ENCODE measurements at places on chromosomes 6 and 20. TPM values are rescaled to one million over a fixed set of nuclear protein-coding genes. Genes with fewer than 3 reads are reported as not detected.

- DNase-seq: no peak
- no peaks in the 10 kb centered on the region for H3K27me3 ChIP-seq
- H3K4me1 ChIP-seq: no peaks in the 10 kb centered on the region
- no peaks in the 10 kb centered on the region for H3K36me3 ChIP-seq
- no peak overlapping the region for H3K4me3 ChIP-seq
These were observed 226.6 kb downstream of the COL12A1 start for GRCh38 chr6:74979065-74979766.

DNA sequence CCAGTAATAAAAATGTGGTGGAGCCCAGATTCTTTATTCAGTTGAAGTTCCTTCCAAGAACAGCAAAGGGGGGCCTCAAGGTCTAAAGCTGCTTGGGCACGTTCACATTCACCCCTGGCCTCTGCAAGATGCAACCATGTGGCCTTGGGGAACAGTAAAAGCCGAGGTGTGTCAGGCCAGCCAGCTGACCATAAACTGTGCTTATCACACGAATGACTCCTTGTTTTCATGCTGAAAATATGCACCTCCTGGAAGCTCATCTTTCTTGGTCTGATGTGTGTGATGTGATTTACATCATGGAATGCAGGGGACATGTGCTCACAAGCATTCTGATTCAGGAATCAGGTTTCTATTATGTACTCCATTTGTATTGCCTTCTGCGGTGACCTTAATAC lies 211.6 kb upstream of the MARCKS start:
- H3K4me1 ChIP-seq: no peaks in the 10 kb centered on the region
- no peaks in the 10 kb centered on the region for H3K36me3 ChIP-seq
- H3K27me3 ChIP-seq: no peaks in the 10 kb centered on the region
- no peak overlapping the region for H3K27ac ChIP-seq
- no peak overlapping the region for H3K4me3 ChIP-seq

DNA sequence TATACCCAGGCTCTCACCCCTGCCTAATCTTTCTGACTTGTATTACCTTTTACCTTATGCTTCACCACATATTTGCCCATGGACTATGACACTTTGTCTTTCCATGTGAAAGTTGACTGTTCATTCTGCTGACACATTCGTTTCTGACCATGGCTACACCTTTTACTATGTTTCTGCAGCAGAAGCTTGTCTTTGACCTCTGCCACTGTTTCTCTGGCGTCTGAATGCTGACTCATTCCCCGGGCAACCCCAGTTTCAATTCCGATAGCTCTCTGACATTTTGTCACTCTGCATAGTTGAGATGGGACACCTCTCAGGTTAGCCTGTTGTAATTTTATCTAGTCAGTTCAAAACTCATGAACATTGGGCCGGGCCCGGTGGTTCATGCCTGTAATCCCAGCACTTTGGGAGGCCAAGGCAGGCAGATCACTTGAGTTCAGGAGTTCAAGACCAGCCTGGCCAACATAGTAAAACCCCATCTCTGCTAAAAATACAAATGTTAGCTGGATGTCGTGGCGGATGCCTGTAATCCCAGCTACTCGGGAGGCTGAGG lies 50.7 kb downstream of the SLC26A8 start:
- no peak overlapping the region for H3K4me3 ChIP-seq
- H3K27me3 ChIP-seq: no peaks in the 10 kb centered on the region
- H3K36me3 ChIP-seq: no peaks in the 10 kb centered on the region
- no peaks in the 10 kb centered on the region for H3K4me1 ChIP-seq
- DNase-seq: no peak

DNA sequence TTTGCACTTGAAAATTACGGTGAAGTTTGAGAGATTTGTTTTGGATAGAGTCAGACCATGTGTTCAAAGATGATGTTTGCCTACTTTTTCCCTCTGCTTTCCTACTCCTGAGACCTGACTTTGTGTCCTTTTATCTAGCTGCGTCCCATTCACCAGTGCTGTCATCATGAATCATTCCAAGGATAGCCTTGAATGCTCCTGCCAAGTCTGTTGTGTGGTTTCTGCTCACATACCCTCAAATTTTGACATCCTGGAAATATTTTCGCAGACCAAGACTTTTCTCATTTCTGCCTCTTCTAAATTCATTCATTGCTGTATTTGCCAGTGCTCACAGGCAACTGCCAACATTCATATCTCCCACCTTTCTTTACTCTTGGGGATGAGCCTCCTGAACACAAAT lies 175.9 kb upstream of the SCGN start:
- no peaks in the 10 kb centered on the region for H3K27me3 ChIP-seq
- no peak overlapping the region for H3K4me3 ChIP-seq
- DNase-seq: no peak
- no peaks in the 10 kb centered on the region for H3K36me3 ChIP-seq

GRCh38 chr20:48455651-48456365 lies 372.0 kb downstream of the PREX1 start:
- no peaks in the 10 kb centered on the region for H3K4me1 ChIP-seq
- no peaks in the 10 kb centered on the region for H3K36me3 ChIP-seq
- no peak overlapping the region for H3K27ac ChIP-seq
- no peak for DNase-seq

GRCh38 chr6:24710519-24711303 lies 8.2 kb downstream of the C6orf62 start:
- no peaks in the 10 kb centered on the region for H3K27me3 ChIP-seq
- no peak overlapping the region for H3K27ac ChIP-seq
- H3K4me3 ChIP-seq: no peak overlapping the region

The SLC22A16 gene
- total RNA-seq: not detected

GRCh38 chr6:98657764-98658163 lies 176.6 kb upstream of the POU3F2 start:
- H3K4me3 ChIP-seq: no peak overlapping the region
- DNase-seq: no peak
- no peaks in the 10 kb centered on the region for H3K4me1 ChIP-seq
- H3K27me3 ChIP-seq: no peaks in the 10 kb centered on the region
- no peak overlapping the region for H3K27ac ChIP-seq
- H3K36me3 ChIP-seq: no peaks in the 10 kb centered on the region

GRCh38 chr6:80126657-80127345 lies 20.3 kb downstream of the BCKDHB start:
- peaks cover 17% of the 10 kb centered on the region for H3K36me3 ChIP-seq
- H3K4me1 ChIP-seq: no peaks in the 10 kb centered on the region
- no peak for DNase-seq
- H3K27ac ChIP-seq: no peak overlapping the region
- H3K27me3 ChIP-seq: no peaks in the 10 kb centered on the region

The C6orf141 gene
- total RNA-seq: 2.5 TPM

The SPDEF gene
- total RNA-seq: not detected

GRCh38 chr20:20446001-20446400 lies 78.1 kb downstream of the INSM1 start:
- no peaks in the 10 kb centered on the region for H3K36me3 ChIP-seq
- H3K4me3 ChIP-seq: no peak overlapping the region
- peaks cover 4% of the 10 kb centered on the region for H3K4me1 ChIP-seq
- H3K27ac ChIP-seq: no peak overlapping the region

The TSPYL1 gene
- total RNA-seq: 90.8 TPM

GRCh38 chr20:60132827-60133670 lies 174.8 kb downstream of the CDH26 start:
- no peak overlapping the region for H3K27ac ChIP-seq
- no peak overlapping the region for H3K4me3 ChIP-seq
- H3K27me3 ChIP-seq: peaks cover 16% of the 10 kb centered on the region
- no peaks in the 10 kb centered on the region for H3K4me1 ChIP-seq
- DNase-seq: peak; percentile 80

The ZC2HC1B gene
- total RNA-seq: not detected

The VSX1 gene
- not detected for total RNA-seq

The GJA10 gene
- not detected for total RNA-seq

The PGK2 gene
- not detected for total RNA-seq

DNA sequence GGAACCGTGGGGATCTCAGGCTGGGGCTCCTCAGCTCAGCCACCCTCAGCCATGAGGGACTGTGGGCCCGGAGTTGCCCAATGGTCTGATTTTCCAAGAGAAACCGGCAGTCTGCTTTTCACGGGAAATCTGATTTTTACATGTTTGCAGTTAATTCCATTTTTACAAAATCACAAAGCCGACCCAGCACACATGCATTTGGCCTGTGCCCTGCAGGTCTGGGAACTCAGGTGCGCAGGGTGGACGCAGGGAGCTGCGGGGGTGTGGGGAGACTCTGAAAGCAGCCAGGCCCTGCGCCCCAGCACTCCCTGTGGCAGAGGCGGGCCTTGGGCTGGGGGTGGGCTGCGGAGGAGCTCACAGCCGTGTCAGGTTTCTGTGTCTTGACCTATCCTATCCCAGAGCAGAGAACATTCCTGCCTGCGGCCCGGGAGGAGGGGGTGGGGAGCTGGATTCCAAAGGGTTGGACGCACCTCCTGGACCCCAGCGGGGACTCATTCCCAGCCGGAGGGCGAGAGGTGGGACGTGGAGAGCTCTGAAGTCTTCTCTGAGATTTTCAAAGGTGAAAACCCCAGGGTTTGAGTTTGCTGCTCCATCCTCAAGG lies 60.6 kb downstream of the ADNP start:
- DNase-seq: no peak
- H3K27me3 ChIP-seq: no peaks in the 10 kb centered on the region
- H3K4me3 ChIP-seq: no peak overlapping the region

DNA sequence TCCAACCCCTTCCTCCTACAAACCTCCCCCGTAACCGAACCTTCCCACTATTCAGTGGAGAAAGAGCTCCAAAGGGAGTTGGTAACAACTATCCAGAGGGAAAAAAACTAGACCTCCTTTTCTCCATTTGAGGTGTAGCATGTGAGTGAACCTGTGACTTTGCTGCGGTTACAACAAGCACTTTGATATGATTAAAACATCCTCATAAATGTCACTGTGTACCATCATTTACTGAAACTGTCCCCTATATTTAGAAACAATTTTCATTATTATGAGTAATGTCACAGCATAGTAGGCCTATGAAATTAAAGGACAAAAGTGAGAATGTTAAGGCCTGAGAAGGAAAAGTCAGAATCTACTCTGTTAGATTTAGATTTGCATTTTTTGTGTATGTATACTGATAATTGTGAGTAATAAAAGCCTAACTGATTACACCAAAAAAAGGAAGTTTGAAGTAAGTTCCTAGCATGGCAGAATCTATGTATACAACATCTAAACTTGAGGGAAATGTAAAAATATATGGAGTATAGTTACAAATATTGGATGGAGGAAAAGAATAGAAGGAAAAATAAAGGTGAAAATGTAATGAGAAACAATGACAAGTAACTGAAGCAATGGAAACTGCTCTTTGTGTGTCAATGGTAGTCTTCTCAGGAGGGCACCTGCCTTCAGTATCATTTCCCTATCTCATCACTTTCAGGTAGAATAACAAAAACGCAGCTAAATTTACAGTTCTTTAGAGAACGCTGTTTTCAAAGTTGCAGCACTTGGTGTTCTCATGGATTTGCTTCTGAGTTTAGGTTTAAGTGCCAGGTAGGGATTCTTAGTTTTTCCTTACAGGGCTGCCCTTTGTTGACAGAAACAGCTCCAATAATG lies 145.9 kb downstream of the IMPG1 start:
- no peaks in the 10 kb centered on the region for H3K4me1 ChIP-seq
- DNase-seq: no peak
- no peak overlapping the region for H3K27ac ChIP-seq
- no peak overlapping the region for H3K4me3 ChIP-seq

The CAGE1 gene
- total RNA-seq: not detected

DNA sequence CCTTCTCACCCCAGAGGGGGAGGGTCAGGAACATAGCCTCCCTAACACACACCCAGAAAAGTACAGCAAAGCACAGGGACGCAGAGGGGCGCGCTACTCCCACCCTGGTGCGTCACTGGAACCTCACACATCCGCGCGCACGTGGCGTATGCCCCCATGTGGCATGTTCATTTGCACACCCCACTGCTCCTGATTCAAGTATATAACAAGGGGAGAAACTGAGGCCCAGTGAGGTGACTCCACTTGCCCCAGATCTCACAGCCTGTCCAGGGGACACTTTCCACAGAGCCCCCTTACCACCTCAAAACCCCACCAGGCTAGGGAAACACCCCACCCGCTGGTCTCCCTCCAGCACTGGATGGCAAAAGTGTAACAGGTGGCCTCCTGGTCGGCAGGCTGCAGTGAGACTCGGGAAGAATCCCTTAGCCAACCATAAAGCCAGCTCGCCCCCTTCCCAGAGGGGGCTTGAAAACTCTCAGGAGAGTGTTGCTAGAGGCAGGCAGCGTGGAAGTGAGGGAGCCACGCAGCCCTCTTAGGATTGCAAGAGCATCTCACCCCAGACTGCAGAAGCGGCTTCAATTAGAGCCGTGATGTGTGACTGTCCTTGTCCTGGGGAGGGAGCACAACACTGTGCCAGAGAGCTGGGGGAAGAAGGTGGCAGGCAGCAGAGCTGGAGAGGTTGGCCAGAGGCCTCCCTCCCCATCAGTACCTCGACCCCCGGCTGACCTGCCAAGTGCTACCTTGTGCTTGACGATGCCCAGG lies at the start of gene GRM4:
Gene GRM4, minus strand, starts transcription at position 67 of the 762 bp plus-strand sequence. CDS start 12,591 bp downstream, outside the sequence.
- no peak within 1 kb of the TSS for H3K27ac ChIP-seq
- DNase-seq: no peak
- peaks cover 24% of the 10 kb centered on the region for H3K4me1 ChIP-seq

The SPATS1 gene
- not detected for total RNA-seq

GRCh38 chr20:13289031-13289430 lies 68.0 kb downstream of the ISM1 start:
- no peaks in the 10 kb centered on the region for H3K36me3 ChIP-seq
- H3K27me3 ChIP-seq: no peaks in the 10 kb centered on the region
- H3K4me3 ChIP-seq: no peak overlapping the region
- no peak overlapping the region for H3K27ac ChIP-seq

The OTOR gene
- not detected for total RNA-seq

- no peak overlapping the region for H3K4me3 ChIP-seq
- H3K27ac ChIP-seq: no peak overlapping the region
- DNase-seq: no peak
- no peaks in the 10 kb centered on the region for H3K27me3 ChIP-seq
- H3K36me3 ChIP-seq: peaks cover 5% of the 10 kb centered on the region
These were observed 27.0 kb downstream of the ZNF292 start for GRCh38 chr6:87182321-87182720.

DNA sequence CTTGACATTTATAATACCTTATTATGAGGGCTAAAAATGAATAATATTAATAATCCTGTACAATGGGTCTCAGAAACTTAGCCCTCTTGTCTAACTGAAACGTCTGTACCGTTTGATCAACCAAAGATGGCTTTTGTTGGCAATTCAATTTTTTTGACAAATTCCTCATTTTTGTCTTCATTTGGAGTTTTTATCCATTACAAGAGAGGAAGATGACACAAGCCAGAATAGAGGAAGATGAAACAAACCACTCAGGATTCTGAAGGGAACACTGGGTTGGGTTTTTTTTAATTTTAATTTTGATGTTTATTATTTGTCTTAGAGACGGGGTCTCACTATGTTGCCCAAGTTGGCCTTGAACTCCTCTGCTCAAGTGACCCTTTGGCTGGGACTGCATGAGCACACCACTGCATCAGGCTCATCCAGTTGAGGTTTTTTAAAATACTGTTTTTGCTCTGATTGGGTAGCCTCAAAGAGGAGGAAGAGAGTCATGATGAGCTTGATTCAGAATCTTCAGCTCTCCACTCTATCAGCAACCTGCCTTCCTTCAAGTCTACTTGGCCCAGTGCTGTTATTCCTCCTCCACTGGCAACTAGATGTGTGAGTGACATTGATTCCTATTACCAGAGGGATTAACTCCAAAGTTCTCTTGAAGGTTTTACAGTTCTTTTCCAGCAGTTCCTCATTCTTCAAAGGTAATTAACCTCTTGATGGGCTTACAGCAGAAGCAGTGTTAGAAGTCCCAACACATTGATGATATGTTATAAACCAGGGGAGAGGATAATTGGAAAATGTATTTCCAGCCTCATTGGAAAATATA lies 71.3 kb downstream of the ATXN1 start:
- no peaks in the 10 kb centered on the region for H3K27me3 ChIP-seq
- no peaks in the 10 kb centered on the region for H3K36me3 ChIP-seq
- H3K4me1 ChIP-seq: peaks cover 11% of the 10 kb centered on the region
- no peak overlapping the region for H3K4me3 ChIP-seq

Measured in esophagus muscularis mucosa (tissue), 4 donors.